Stimulated activated CD8-positive, alpha-beta memory T cell treated with anti-CD3 and anti-CD28 coated beads, Interleukin-15, amount 100 ng/mL, for 4 hours (primary cell): ENCODE measurements at places on chromosomes 4 and X.

DNA sequence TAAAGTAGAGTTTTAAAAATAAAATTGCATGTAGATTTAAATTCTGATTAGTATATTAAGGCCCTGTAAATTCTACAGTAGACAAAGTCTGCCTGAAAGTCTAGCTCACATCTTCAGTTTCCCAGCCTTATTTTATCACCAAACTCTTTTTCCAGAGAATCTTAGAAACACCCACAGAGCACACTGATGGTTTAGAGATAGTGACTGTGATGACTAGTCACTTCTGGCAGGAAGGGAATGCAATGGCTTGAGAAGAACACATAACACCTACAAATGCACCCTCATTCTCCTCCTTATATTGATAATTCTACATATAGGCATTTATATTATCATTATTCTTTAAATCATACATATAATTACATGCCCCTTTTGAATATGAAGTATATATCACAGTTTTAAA lies 232.9 kb downstream of the ARAP2 start:
- no peak for DNase-seq

DNA sequence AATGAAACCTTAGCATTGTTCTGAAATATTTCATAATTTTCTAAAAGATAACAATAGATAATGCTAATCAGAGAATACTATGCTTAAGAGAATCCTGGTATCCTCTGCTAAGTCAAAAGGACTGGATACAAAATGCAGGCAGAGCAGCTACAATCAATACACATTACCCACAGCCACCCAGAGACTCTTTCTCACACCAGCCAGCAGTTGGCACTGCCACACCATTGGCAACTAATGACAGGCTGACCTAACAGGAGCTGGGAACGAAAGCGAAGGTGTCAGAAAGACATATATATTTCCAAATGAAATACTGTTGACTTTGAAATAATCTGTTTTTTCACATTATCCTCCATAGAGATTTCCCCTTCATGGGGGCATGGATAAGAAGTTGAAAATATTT lies 122.6 kb upstream of the PLAC1 start:
- no peak for DNase-seq

GRCh38 chr4:102687982-102688433 lies 72.8 kb downstream of the MANBA start:
- no peak for DNase-seq

- DNase-seq = no peak
These were observed 31.9 kb downstream of the CBR4 start for GRCh38 chr4:168978001-168978700.

- DNase-seq = no peak
These were observed 71.3 kb downstream of the PRPS1 start for GRCh38 chrX:107699616-107700015.

GRCh38 chrX:16653424-16653823 lies 3.5 kb downstream of the S100G start:
- DNase-seq = no peak

- no peak for DNase-seq
These were observed 87.2 kb downstream of the AREG start for GRCh38 chr4:74531963-74532794.

DNA sequence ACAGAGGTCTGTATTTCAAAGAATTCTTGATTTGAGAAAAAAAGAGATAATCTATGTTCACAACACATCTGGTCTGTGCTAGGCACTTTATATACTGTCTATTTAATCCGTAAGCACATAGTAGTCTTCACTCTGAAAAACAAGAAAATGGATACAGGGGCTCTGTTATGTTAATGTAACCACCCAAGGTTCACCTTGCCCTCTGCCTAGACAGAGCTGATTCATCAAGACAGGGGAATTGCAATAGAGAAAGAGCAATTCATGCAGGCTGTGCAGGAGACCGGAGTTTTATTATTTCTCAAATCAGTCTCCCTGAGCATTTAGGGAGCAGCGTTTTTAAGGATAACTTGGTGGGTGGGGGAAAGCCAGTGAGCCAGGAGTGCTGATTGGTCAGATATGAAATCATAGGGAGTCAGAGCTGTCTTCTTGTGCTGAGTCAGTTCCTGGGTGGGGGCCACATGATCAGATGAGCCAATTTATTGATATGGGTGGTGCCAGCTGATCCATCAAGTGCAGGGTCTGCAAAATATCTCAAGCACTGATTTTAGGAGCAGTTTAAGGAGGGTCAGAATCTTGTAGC lies 92.9 kb upstream of the TNIP3 start:
- DNase-seq = no peak

- no peak for DNase-seq
These were observed 124.9 kb downstream of the RELL1 start for GRCh38 chr4:37561196-37561802.

DNA sequence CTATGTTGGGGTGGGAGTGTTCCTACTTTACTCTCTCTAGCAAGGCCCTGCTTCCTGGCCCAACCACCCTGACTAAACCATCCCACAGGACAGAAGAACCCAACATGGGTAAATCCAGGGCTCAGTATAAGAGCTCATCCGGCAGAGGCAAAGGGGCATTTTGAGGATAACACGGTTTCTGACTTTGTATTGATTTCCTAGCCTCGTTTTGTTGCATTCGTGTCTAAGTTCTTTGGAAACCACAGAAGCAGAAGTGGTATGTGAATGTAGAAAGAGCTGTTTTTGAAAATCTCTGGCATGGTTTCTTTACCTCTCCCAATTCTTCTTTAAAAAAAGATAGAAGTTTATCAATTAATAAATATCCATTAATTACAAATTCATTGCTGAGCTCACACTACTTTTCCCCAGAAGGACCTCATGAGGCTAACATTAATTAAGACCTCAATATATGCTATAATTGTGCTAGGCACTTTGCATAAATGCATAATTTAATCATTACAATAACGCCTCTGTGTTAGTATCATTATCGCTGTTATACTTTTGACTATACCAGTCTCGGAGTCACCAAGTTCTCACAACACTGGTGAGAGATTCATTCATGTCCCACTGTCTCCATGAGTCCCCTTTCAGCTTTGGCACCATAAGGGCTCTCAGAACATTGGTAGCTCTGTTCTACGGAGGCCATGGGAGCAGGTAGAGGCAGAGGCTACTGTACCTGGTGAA lies 5.8 kb upstream of the CLNK start:
- no peak for DNase-seq

- no peak for DNase-seq
These were observed 18.3 kb downstream of the MAGED2 start for GRCh38 chrX:54825716-54826438.

DNA sequence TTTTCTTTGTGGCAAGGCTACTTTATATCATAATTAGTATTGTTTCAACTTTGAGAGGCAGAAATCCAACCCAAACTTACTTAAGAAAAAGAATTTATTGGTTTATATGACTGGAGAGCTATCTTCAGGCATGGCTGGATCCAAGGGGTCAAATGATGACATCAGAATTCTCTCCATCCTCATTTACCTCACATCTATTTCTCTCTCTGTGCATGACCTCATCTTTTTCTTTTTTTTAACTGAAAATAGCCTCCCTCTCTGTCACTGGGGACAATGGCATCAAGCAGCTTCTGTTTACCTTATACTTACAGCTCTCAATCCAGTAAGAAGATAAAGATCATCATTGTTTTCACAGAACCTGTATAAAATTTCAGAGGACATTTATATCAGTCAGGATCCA lies 12.0 kb upstream of the EXOC1L start:
- DNase-seq = no peak

GRCh38 chr4:129970801-129971200 lies 874.8 kb downstream of the C4orf33 start:
- no peak for DNase-seq

GRCh38 chr4:76429636-76430035 lies 5.4 kb upstream of the SHROOM3 start:
- no peak for DNase-seq

DNA sequence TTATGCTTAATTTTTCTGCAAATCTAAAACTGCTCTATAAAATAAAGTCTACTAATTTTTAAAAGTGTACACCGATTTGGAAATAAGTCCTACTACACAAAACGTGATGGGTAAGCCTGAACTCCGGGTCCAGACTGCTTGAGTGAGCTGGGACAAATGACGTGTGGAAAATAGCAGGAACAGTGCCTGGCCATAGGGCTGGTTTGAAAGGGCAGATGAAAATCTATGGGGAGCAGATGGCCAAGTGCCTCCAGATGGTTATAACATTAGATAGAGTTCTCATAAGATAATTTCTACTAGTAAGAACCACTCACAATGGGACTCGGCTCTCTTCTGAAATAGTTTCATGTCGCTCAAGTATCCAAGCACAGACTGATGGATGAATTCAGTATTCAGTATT lies 52.5 kb downstream of the F11 start:
- no peak for DNase-seq

DNA sequence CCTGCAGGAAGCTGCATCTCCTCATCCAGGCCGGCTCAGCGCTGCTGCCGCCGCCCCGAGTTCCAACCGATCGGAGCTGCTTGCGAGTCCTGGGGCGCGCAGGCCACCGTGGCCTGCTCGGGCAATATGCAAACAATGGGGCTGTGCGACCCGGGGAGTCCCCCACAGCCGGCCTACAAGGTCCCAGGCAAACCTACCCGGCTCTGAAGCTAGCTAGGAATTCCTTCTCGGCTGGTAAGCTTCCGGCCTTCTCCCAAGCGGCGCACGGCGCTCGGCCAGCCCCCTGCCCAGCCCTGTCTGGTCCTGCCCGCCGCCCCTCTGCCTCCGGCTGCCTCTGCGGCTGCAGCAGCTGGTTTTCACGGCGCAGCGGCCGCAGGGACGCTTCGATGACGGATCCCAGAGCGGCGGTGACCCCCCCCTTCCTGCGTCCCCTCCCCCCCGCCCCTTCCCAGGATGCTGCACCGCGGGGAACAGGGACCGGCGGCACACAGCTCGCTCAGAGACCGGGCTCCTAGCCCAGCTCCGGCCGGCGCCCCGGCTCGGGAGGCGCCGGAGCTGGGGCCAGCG lies 59.4 kb downstream of the TSC22D3 start:
- no peak for DNase-seq

GRCh38 chr4:92303621-92304027 lies at the start of gene GRID2:
TSS of gene GRID2 (plus strand) at chr4:92303966.
- DNase-seq = no peak
